Left ventricle myocardium superior (tissue), 1 donor: ENCODE measurements at places on chromosomes 1 and 21. TPM values are rescaled to one million over a fixed set of nuclear protein-coding genes. Genes with fewer than 3 reads are reported as not detected.

DNA sequence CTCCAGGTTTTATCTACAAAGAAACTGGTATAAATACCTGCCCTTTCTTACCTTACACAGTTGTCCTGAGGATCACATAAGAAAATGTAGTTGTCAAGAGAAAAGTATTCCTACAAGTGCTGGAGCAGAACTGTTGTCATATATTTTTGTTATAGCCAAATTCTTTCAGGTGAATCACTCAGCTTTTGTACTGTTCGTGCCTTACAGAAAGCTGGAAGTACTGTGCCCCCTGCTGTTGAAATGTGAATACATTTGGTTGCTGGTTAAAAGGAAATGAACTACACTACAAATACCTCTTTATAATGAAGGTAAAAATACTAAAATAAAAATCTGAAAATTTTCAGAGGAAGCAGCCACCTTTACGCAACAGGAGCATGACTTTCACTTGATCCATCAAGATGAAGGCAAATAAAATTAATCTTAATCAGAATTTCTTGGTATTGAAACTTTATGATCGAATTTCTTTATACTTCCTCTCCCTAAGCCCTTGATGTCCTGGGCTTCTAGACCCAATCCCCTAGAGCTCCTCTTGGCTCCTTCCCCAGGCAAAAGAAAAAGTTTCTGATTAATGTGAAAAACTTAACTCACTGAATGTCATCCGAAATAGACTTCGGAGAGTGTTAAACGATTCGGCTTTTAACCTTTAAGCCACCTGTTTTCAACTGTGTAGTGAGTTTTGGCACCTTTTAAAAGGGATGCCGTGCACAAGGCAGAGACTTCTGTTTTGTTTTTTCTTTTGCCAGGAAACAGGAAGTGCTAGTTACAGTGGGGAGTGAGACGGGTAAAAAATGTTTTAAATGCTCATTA, 12.5 kb downstream of the CHML start:
- no peak for DNase-seq

DNA sequence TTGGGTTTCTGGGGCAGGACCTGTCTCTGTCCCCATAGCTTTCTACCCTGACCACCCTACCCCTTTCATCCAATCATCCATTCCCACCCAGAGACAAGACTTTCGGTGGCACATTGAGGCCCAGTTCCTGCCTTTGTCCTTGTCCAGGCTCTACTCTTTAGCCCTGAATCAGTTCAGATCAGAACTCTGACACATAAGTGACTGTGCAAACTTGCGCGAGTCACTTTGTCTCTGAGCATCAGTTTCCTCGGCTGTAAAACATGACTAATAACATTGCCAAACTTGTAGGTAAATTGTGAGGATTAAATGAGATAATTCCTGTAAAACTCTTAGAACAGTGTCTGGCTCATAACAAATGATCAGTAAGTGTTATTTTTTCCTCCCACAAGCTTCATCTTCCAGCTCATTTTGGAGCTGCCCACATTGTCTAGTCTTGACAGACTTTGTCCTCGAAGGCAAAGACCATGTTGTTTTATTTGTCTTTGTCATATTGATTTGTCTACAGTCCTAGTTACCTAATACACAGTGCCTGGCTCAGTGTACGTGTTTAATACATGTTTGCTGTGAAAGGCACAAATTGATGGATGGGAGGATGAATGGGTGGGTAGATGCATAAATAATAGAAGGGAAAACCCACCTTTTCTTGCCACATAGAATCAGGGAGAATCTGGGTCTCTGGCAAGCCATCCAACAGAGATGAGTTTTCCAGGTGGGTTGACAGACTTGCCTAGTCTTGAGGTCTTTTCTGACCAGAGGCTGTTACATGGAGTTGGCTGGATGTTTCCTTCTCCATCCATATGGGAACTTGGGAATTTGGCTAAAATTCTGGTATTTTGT, 262.9 kb downstream of the OMA1 start:
- no peak for DNase-seq

- DNase-seq: no peak
Observed at GRCh38 chr1:201486187-201486586, 17.2 kb upstream of the PHLDA3 start.

- no peak for DNase-seq
Observed at GRCh38 chr1:185245466-185245865, 71.6 kb downstream of the IVNS1ABP start.

GRCh38 chr21:15839026-15839425, 109.2 kb downstream of the USP25 start:
- DNase-seq: no peak

DNA sequence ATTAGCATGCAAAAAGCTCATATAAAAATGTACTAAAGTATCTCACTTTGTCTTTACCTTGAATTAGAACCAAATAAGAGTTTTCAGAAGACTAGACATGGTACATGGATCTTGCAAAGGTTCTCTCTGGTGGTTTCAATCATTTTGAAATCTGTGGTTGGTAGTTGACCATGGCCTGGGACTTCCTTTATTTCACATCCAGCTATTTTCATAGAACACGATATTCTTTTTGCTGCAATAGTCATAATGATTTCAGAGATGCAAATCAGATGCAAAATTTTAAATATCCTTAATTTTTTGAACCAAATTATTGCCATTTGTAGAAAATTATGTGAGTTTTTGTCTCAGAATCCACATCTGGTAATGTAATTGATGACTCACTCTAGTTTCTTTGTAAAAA, 375.1 kb upstream of the ZP4 start:
- no peak for DNase-seq

- DNase-seq: peak; percentile 71
Observed at GRCh38 chr1:61337981-61338848, 255.9 kb downstream of the NFIA start.

DNA sequence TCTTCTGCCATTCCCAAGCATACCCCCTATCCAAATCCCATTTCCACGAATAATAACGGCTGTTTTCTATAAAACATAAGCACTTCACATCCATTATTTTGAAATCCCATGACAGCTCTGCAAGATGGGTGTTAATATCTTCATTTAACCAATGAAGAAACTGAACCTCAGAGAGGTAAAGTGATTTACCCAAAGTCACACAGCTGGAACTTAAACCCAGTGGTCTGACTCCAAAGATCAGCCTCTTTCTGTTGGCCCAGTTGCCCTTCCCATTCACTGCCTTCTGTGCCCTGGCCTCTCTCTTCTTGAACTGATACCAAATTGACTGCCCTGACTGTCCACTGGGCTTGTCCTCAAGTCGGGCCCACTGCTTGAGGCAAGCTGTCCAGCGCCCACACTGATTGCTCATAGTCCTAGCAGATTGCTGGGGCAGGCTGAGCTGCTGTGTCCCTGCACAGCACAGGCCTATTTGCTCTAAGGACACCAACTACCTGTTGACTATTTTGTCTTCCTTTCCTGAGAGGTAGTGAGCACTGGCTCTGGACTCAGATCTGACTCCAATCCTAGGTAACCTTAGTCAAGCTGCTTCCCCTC, 19.3 kb downstream of the TAL1 start:
- no peak for DNase-seq

- DNase-seq: peak; percentile 81
Observed at GRCh38 chr1:85142753-85143152, 58.1 kb downstream of the SYDE2 start.

DNA sequence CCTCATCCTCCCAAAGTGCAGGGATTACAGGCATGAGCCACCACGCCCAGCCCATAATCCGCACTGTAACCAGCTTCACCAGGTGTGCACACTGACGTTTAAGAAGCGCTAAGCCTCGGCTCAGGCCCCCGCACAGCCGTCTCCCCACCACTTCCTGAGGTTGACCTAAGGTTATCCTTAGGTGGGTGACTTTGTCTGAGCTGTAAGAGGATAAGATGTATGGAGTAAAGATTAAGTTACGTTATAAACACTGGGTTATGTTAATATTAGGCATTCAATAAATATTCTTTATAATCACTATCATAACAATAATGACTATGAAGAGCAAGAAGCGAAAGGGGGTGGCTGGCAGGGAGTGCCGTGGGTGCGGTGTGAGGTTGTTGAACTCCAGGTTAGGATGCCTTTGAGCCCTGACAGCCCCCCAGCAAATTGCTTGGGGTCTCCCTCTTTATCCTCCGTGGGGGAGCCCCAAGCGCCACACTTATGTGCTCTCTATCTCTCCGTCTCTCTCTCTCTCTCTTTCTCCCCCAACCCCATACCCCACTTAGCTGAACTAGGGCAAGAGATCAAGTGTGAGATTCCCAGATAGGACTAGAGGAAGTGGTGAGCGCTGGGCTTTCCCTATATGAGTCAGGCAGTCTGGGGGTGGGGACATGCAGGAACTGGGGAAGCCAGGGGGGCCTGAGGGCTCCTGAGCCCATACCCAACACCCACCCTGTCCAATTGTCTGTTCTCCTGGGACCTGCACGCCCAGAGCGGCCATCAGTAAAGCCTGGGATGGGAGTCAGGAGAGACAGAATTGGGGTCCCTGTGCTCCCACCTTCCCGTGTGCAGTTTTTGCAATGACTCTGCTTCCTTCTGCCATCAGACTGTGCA, 7.6 kb downstream of the EFHD2 start:
- peak; percentile 48 for DNase-seq

DNA sequence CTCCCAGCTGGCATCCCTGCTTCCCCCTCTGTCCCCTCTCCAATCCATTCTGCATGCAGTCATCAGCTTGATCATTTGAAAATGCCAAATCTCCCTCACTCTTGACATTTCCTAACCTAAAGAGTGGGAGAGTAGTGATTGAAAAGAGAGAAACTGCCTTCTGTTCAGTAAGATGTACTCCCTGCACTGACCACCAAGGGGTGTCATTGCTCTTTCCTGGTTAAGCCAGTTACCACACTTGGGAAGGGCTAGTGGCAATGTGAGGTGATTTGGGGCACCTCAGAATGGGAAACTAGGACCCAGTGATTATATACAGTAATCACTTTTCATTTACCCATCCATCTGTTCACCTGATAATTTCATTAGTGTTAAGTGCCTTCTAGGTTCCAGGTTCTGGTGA, 6.9 kb upstream of the TMEM269 start:
- no peak for DNase-seq

GRCh38 chr1:21337010-21337437, 46.8 kb upstream of the ECE1 start:
- DNase-seq: no peak

GRCh38 chr1:28249866-28250295, 9.4 kb upstream of the SESN2 start:
- DNase-seq: no peak

GRCh38 chr1:243595527-243596210, 254.4 kb downstream of the AKT3 start:
- DNase-seq: no peak

DNA sequence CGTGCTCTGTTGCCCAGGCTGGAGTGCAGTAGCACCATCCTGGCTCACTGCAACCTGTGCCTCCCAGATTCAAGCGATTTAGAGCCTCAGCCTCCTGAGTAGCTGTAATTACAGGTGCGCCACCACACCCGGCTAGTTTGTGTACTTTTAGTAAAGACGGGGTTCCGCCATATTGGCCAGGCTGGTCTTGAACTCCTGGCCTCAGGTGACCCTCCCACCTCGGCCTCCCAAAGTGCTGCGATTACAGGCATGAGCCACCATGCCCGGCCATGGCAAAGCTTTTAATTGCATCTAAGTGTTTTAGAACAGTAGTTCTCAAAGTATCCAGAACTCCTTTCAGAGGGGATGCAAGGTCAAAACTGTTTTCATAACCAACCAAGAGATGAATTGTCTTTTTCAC, 25.1 kb upstream of the IFNGR2 start:
- no peak for DNase-seq

- DNase-seq: no peak
Observed at GRCh38 chr1:100462326-100463025, 75.5 kb upstream of the GPR88 start.

GRCh38 chr1:2356401-2356800, 35.0 kb downstream of the MORN1 start:
- DNase-seq: peak; percentile 23

DNA sequence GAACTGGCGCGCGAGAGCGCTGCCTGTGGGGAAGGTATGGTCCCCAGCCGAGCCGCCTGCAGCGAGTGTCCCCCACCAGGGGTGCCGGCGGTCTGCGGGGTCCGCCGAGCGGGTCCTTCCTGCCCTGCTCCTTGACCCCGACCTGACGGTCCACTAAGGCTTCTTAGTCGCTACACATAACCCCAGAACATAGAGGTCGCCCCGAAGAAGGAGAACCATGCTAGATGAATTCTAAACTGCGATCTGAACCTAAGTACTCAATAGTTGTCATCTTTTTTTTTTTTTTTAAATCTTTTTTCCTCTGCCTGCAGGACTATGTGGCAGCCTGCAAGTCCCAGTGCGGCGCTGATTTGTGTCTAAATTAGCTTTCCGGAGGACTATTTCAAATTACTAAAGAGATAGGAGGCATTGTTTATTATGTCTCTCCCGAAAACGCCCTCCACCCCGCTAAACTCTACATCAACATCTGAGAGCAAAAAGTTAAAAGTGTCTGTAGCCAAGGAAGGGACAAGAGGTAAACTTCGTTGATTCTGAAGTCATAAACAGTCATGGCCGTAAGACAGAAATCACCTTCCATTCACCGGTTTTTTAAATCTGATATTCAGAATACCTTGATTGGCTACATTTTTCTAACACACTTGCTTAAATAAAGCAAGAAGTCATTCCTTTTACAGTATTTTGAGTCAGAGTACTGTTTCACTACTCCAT, 476 bp downstream of the AXDND1 start:
- no peak for DNase-seq

DNA sequence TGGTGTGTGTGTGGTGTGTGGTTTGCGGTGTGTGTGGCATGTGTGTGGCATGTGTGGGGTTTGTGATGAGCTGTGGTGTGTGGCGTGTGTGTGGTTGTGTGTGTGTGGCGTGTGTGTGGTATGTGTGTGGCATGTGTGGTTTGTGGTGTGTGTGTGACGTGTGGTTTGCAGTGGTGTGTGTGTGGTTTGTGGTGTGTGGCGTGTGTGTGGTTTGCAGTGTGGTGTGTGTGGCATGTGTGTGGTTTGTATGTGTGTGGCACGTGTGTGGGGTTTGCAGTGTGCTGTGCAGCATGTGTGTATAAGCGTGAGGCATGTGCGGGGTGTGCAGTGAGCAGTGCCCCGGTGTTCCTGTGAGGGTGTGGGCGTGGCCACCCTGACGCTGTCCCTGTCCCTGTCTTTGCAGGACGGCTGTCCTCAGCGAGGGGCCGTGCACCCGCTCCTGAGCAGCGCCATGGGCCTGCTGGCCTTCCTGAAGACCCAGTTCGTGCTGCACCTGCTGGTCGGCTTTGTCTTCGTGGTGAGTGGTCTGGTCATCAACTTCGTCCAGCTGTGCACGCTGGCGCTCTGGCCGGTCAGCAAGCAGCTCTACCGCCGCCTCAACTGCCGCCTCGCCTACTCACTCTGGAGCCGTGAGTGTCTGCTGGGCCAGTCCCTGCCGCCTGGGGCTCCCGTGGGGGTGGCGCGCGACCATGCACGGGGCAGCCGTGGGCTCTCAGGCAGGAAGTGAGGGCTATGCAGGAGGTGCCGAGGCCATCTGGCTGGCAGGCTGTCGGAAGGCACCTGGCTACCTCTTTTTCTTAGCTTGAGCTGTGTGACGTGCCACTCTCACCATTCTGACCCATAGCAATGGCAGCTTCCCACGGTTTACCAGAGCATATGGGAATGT, 52.6 kb upstream of the TRAPPC10 start:
- no peak for DNase-seq

Gene PDC
- total RNA-seq: not detected

Gene PKLR
- not detected for total RNA-seq

Gene EFNA4
- 2.3 TPM for total RNA-seq

Gene ANGPTL7
- total RNA-seq: 1.0 TPM

Gene AQP10
- total RNA-seq: 0.27 TPM

Gene TESK2
- total RNA-seq: 1.9 TPM

Gene IFI44L
- 6.5 TPM for total RNA-seq

Gene GSTM1
- not detected for total RNA-seq

Gene PPM1J
- total RNA-seq: 7.2 TPM

Gene OR2L5
- total RNA-seq: not detected

Gene COL6A1
- total RNA-seq: 188 TPM

Gene NUDT4B
- total RNA-seq: not detected

Gene DNALI1
- 2.3 TPM for total RNA-seq
